ENCODE measurements at places on chromosomes 1 and 21. TPM values are rescaled to one million over a fixed set of nuclear protein-coding genes. Genes with fewer than 3 reads are reported as not detected.

The OR2L8 gene
- total RNA-seq: 2.8 TPM

The ADCY10 gene
- total RNA-seq: 0.62 TPM

The TCP10L gene
- 1.9 TPM for total RNA-seq

The PRXL2B gene
- 11.9 TPM for total RNA-seq

The TIE1 gene
- total RNA-seq: 7.0 TPM

The KRTAP13-2 gene
- total RNA-seq: not detected

The MAP3K21 gene
- total RNA-seq: 4.1 TPM

The CLCA4 gene
- total RNA-seq: not detected

GRCh38 chr1:177255411-177255810 is 84.7 kb downstream of the BRINP2 start:
- no peak for DNase-seq

- no peak for DNase-seq
Measured at GRCh38 chr21:35326677-35327076, 277.6 kb upstream of the RUNX1 start.

DNA sequence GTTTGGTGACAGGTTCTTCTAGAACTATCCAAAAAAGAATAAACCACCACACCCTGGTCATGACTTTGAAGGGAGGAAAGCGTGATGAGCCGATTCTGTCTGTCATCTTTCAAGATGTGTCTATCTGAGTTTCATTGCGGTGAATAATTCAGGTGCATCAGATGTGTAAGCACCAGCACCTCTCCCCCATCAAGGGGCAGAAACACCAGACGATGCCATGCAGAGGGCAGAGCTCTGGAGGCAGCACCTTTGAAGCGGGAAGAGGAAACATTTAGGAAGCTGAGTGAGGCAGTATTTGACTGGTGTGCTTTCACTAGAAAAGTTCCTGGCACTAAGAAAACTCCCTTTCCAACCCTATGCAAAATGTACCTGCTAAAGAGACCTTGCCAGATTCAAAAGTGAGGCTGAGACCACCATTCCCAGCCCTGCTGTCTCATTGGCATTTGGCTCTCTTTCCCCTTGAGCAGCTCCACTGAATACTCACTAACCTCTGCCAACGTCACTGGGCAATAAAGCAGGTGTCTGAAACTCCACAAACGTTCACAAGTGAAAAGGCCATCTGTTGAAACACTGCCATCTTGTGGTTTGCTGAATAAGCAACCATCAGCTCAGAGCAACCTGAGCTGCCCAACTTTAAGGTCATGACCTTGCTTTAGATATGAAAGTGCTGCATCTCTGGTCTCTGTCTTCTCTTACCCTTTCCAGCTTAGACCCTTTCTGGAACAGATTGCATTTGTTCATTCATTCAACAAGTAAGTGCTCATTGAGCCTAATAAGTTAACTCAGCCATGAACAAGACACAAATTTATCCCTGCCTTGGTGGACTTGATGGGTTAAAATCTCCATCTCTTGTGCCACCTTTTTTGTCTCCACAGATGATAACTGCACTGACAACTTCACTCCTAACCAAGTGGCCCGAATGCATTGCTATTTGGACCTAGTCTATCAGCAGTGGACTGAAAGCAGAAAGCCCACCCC is 228.6 kb downstream of the PAPPA2 start:
- no peak for DNase-seq

GRCh38 chr1:235675152-235675890 is 25.7 kb upstream of the GNG4 start:
- DNase-seq: no peak

DNA sequence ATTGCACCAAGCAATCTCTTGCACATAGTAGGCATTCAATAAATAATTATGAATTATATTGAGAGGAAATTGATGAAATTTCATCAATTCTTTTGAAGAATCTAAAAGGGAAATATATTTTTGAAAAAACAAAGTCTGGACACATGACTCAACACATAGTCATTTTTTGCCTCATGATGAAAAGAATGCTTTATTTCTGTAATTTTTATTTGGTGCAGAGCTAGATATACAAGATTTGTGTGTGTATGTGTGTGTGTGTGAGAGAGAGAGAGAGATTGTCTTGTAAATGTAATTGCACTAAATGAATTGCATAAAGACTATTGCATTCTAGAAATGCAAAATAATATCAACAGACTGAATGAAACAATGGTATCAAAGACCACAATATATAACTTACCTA is 206.2 kb upstream of the C1orf87 start:
- DNase-seq: no peak

- DNase-seq: no peak
Measured at GRCh38 chr21:44820851-44821250, 3.0 kb upstream of the SUMO3 start.

DNA sequence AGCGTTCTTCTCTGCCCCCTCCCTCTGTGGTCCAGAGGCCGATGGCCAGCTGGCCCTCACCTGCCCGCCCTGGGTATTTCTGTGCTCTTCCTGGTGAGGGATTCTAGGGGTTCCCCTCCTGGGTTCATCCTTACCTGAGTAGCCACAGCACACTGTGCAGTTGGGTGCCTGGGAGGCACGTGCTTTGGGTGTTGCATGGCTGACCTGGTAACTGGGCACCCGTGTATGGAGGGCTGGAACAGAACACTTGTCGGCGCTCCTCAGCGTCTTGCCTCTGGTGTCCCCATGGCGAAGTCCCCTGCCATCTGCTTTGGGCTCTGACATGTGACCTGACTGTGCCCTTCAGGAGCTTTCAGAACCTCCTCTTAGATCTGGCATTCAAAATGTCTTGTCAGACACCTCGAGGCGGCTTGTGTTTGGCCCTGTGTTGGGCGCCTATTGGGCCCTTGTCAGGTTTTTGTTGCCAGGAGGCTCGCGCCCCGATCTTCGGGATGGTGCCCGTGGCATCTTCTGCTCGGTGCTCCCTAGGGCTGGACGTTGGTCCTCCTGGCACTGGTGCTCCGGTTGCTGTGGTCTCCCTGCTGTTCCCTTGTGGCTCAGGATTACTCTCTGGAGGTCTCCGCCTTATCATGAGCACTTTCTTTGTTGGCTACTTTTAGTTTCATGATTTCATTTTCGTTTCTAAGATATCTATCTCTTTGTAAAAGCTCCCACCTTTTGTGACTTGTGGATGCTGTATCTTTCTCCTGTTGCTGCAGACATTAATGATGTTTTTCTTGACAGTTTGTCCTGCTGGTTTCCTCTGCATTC is 28.5 kb downstream of the SKI start:
- no peak for DNase-seq

DNA sequence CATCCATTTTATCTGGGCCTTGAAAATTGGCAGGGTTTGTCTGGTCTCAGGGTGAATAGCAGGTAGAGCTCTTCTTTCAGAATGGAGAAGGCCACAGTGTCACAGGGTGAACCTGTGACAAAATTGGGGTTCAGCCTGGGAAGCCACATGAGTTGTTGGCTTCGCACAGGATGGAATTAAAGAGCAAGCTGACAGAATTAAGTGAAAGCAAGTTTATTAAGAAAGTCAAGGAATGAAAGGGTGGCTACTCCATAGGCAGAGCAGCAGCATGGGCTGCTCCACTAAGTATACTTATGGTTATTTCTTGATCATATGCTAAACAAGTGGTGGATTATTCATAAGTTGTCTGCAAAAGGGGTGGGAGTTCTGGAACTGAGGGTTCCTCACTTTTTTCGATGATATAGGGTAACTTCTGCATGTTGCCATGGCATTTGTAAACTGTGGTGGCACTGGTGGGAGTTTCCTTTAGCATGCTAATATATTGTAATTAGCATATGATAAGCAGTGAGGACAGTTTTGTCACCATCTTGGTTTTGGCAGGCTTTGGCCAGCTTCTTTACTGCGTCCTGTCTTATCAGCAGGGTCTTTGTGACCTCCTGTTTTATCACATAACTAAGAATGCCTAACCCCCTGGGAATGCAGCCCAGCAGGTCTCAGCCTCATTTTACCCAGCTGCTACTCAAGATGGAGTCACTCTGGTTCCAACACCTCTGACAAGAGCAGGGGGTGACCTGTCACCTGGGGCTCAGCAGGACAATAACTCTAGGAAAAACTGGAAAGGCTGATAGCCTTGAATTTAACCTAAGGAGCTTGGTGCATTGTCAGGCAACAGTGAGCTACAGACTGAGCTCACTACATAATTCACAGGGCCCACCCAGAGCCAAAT is 5.1 kb downstream of the IFNAR2 start:
- no peak for DNase-seq

DNA sequence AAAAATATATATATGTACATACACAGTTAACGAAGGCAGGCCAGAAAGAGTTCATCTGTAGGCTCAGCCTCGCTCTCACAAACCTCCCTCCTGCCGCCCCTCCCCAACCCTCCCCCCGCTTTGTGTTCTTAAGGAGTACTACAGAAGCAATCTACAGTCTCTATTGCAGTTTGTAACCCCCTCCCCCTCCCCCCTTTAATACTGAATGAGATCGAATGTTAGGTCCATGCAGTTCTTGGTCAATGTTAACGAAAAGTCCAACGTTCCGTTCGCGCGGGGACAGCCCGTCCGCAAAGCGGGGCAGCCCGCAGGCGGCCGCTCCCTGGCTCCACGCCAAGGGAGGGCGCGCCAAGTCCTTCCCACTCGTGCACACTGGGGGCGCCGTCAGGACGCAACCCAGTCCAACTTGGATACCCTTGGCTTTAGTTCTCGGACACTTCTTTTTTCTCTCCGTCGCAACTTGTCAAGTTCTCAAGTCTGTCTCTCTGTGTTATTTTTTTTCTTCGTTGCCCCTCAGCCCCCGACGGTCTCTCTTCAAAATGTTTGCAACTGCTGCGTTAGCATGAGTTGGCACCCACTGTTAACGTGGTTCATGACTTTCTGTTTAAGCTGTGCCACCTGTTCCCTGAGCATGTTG is 2.2 kb downstream of the JUN start:
- no peak for DNase-seq

DNA sequence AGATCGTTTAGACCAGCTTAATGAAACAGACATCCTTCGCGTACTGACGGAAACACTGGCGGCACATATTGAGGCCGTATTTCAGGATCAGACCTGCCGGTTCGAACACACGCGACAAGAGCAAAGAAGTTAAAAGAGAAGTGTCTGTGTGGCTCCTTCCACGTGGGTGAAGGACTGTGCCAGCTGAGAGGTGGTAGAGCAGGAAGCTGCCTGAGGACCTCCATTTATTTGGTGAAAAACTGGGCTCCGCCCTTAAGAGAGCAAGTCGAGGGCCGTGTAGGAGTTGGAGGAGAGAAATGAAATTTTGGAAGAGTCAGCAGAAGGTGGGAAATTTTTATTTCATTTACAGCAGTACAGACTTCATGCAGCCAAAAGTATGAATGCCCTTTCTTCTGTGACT is 38.8 kb upstream of the ADORA3 start:
- no peak for DNase-seq

GRCh38 chr21:19566975-19567374 is 1163.4 kb upstream of the TMPRSS15 start:
- DNase-seq: no peak

GRCh38 chr1:174131032-174131638 is 28.2 kb upstream of the RABGAP1L start:
- no peak for DNase-seq

- DNase-seq: no peak
Measured at GRCh38 chr1:172497230-172497629, 35.7 kb upstream of the SUCO start.

- no peak for DNase-seq
Measured at GRCh38 chr1:167185062-167185461, 35.6 kb upstream of the POU2F1 start.

All from occipital lobe (tissue), 3 donors.